ENCODE measurements at places on chromosomes 1 and 21.

DNA sequence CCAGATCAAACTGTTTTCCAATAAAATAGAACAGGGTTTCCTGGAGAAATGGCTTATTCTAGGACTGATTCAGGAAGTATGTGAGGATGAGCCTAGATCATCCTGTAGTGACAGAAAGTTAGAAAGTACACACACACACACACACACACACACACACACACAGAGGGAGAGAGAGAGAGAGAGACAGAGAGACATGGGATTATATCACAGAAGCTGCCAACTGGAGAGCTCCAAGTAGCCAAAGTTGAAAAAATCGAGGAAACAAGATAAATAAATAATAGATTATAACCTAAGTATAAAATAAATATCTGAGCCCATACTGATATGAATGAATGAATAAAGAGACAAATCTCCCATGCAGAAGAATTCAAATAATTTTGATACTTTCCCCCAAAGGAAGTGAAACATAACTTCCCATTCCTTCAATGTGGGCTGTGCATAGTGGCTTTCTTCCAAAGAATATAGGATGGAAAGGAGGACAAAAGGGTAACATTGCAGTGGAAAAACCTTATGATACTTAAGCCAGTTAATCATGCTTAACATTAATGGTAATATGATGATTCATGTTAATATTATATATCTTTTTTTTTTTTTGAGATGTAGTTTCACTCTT lies 171.6 kb downstream of the NTPCR start:
- no peak for DNase-seq

GRCh38 chr1:24699628-24700027 lies 45.6 kb upstream of the CLIC4 start:
- no peak for DNase-seq

DNA sequence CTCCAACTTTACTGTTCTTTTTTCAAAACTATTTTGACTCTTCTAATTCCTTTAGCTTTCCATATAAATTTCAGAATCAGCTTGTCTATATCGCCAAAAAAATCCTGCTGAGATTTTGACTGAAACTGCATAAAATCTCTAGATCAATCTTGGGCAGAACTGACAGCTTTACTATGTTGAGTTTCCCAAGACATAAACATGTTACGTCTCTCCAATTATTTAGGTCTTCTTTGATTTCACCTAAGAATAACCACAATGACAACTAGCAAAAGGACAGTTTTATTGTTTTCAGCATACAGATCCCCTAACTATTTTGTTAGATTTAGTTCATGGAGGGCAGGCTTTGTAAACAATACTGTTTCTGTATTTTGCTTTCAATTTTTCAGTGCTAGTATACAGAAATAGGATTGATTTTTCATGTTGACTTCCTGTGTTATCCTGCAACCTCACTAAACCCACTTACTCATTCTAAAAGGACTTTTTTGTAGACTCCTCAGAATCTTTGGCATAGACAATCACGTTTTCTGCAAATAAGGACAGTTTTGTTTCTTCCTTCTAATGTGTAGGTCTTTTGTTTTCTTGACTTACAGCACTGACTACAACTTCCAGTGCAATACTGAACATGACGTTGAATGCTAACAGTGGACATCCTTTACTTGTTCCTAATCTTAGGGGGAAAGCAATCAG lies 63.4 kb downstream of the NPHP4 start:
- no peak for DNase-seq

- DNase-seq: no peak
These were observed 36.5 kb downstream of the PLA2G4A start for GRCh38 chr1:186865253-186865652.

DNA sequence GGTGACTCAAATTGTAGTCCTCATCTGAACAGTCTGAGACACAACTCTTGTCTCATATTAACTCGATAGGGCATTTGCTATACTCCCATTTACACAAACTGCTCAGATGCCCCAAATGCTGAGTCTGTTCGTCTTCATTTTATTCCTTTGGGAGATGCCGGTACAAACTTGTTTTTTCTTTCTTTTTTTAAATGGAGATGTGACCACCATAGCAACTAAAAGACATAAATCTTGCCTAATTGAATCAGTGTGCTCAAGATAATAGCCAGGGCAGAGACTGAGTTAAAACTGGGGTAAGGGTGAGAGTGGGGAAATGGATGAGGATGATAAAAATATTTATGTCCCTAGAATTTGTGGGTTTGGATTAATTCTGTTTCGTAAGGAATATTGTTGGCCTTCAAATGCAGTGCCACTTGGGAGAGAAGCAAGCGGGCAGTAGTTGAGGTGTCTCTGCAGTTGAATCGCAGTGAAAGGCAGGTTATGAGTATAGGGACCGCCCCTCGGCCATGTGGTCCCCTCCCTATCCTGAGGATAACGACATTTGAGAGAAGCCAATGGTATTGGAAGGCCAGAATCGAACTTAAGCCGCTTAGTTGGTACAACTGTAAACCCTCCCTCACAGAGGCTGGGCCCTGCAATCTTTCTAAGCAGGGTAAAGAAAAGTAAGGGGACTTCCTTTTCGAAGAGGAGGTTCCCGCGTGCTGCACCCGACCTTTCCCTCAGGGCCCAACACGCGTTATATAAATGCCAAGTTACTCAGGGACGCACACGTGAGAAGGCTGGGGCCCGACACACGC lies 859 bp upstream of the LRRC8B start:
- no peak for DNase-seq

GRCh38 chr1:35860696-35861095 lies 22.3 kb upstream of the AGO1 start:
- no peak for DNase-seq

- no peak for DNase-seq
These were observed 115.4 kb upstream of the F3 start for GRCh38 chr1:94656967-94657366.

DNA sequence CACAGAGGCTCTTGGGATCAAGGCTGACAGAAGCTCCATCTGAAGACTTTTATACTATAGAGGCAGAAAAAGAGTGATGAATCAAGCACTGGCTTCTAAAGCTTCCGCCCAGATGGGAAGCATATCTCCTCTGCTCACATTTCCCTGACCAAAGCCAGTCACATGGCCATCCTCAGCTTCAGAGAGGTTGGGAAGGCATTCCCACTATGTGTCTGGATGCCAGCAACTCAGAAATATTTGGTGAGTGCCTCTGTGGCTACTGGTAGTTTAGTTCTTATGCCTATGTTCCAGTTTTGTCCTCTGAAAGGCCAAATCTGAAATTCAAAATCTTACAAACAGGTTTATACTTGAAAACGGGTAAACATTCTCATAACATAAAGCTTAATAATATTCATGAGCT lies 9.9 kb upstream of the DISC1 start:
- DNase-seq: no peak

DNA sequence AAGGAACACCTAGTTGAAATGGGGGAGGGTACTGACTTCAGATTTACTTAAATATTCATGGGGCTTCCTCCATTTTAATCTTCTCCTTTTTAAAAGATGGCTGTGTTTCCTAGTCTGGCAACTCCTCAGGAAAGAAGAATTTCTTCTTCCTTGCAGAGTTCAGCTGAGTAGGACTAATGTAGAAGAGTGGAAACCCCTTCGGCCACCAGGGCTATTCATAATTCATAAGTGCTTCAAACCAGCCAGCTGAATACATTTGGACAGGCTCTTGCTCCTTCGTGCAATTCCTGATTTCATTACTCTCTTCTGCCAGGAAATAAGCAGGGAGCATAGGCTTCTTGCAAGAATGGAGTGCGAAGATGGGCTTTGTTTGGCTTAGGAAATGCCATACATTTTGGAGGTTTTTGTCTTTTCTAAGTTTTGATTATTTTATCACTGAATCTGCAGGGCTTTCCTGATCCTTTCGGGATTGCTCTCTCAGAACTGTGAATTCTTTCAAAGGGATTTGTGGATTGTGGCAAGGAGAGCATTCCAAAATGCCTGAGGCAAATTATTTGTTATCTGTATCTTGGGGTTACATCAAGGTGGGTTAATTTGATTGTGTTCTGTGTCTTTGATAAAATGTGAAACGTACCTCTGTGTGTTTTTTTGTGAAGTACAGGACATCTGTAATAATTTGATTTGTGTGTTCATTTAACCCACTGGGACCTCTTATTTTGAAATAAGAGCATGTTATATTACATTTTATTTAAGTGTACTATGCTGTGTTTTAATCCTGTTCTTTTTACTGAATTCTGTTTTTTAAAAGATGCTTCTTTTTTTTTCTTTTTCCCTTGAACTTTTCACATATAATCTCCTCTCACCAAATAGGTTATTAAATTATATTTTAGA lies 179.4 kb upstream of the SGIP1 start:
- no peak for DNase-seq

GRCh38 chr1:46423574-46424240 lies 29.6 kb downstream of the FAAH start:
- no peak for DNase-seq

DNA sequence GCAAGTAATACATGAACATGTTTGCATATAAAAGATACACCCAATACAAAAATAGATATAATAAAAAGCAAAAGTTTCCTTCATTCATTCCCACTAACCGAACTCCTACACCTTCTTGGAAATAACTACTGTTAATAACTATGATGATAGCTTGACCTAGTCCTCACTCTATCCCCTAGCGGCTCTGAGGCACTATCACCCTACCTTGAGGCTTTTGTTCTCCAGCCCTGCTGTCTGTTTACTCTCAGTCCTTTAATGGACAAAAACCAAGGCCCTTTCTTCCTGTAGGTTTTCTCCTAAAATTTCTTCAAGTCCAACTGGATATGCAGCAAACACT lies 186.6 kb downstream of the SLC35F3 start:
- DNase-seq: no peak

Measured in GOT3 (cell line).